ENCODE measurements at places on chromosomes 6 and 20. TPM values are rescaled to one million over a fixed set of nuclear protein-coding genes. Genes with fewer than 3 reads are reported as not detected.

MED23 gene
- total RNA-seq, result 42.4 TPM

VGLL2 gene
- 18.4 TPM for total RNA-seq

PGM3 gene
- total RNA-seq, result 40.6 TPM

WFDC5 gene
- not detected for total RNA-seq

DEFB118 gene
- total RNA-seq, result not detected

KCNK5 gene
- 6.1 TPM for total RNA-seq

IPCEF1 gene
- 1.0 TPM for total RNA-seq

BPIFB1 gene
- 158 TPM for total RNA-seq

LEMD2 gene
- total RNA-seq, result 37.5 TPM

EPPIN gene
- not detected for total RNA-seq

GRCh38 chr20:21381619-21382018 lies 15.7 kb downstream of the NKX2-4 start:
- no peak for DNase-seq

- peak; percentile 69 for DNase-seq
Measured at GRCh38 chr6:39865011-39865888, 69.0 kb downstream of the MOCS1 start.

- no peak for DNase-seq
Measured at GRCh38 chr6:47162793-47163192, 120.7 kb upstream of the ADGRF1 start.

DNA sequence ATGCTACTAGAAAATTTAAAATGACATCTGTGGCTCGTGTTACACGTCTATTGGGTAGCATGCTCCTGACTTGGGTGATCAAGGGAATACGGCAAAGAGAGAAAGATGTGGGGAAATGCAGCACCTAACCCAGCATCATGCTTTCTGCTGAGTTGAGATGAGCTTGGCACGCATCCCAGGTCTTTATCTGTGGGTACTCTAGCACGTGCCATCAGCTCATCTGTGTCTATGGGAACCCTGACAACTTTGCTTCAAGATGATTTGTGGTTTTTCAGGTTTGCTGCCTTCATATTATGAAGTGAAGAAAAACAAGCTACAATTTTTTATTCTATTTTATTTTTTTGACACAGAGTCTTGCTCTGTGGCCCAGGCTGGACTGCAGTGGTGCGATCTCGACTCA lies 21.0 kb downstream of the RNASET2 start:
- DNase-seq, result no peak

DNA sequence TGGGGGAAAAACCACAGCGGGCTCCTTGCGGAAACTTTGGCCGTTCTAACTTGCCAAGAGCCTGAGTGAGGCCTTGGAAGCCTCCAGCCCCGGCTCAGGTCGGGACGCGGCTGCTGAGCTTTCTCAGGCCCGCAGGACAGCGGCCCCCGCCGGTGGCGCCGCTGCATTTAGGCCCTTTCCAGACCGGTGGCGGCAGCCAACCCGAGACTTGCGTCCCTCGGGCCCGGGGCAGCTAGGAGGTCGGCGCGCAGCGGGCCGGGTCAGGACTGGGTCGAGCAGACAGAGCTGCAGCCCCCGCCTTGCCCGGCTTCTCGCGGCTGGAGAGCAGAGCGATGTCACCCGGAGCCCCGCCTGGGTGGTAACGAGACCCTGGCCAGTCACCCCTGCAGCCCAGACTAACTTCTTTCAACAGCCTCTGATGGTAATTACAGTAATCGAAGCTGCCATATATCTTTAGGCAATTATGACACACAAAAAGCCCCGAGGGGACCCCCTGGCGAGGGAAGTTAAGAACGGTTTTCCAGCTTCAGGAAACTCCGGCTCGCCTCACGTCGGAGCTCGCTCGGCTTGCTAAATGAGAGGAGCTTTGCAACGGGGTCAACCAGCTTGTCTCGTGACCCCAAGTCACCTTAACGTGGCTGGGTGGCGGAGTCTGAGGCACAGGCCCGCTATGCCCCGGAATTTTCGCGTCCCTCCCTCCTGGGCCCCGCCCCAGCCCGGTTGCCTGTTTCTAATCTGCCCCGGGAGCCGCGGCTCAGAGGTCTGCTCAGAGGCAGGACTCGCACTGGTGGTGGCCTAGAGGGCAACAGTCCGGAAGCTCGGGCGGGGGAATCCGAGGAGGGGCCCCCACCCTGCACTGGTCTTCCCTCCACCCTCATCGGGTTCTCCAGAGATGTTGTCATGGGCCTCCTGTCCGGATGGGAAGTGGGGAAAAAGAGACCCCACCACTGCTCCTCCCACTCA lies 3.0 kb downstream of the NR2E1 start:
- peak; percentile 48 for DNase-seq

- no peak for DNase-seq
Measured at GRCh38 chr6:13911337-13911736, 13.4 kb upstream of the RNF182 start.

DNA sequence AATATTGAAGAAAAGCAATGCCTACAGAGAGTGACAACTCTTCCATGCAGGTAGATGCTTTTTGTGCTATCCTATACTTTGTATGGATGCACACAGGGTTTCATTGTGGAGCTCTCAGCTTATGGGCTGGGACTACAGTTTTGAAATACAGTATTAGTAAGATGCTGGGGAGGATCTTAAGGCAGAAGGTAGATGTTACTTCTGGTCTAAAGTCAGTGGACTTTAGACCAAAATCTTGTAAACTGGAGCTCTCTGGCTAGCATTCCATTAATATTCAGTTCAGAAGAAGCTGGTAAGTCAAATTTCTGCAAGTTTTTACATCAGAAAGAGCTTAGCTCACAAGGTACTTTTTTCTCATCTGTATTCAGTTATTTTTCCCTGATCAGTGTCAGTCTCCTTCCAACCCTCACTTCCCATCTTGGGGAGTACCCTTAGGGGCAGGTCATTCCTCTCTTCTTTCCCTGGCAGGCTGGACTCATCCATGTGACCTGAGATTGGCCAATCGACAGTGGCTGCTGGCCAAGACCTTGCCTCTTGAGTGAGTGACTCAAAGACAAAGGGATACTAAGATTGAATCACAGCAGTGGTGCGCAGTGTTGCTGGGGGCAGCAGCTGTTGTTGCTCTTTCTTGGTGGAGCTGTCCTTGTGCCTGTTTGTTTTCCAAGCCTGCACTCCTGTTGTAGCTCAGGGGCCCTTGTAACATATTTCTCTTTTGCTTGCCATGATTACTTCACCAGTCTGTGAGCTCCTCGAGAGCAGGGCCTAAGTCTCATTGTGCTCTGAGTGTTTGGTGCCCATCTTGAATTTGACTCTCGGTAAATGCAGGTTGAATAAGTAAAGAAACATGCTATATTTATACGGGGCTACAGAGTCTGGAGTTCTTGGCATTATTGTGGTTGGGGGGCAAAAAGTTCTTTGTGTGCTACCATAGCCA lies 2.8 kb upstream of the PHF20 start:
- DNase-seq, result peak; percentile 90

GRCh38 chr6:23308166-23308565 lies 738.8 kb downstream of the HDGFL1 start:
- no peak for DNase-seq

- no peak for DNase-seq
Measured at GRCh38 chr6:89669002-89669401, 30.5 kb upstream of the LYRM2 start.

DNA sequence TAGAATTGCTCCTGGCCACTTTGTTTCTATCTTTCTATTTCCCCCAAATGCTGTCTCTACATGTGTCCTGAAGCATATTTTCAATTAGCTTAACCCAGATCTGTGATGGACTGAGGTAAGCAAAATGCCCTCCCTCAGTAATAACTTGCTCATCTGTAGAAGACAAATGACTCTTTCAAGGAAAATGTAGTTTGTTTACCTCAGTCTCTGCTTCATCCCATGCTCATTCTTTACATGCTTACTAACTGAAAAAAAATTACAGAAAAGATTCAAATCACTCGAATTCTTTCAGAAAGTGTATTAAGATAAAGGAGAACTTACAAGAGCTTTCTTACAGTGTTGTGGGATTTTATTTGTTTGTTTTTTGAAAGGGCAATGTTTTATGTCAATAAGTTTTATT lies 531.1 kb downstream of the LMBRD1 start:
- no peak for DNase-seq

GRCh38 chr20:39266989-39267388 lies 304.8 kb downstream of the DHX35 start:
- DNase-seq, result no peak

DNA sequence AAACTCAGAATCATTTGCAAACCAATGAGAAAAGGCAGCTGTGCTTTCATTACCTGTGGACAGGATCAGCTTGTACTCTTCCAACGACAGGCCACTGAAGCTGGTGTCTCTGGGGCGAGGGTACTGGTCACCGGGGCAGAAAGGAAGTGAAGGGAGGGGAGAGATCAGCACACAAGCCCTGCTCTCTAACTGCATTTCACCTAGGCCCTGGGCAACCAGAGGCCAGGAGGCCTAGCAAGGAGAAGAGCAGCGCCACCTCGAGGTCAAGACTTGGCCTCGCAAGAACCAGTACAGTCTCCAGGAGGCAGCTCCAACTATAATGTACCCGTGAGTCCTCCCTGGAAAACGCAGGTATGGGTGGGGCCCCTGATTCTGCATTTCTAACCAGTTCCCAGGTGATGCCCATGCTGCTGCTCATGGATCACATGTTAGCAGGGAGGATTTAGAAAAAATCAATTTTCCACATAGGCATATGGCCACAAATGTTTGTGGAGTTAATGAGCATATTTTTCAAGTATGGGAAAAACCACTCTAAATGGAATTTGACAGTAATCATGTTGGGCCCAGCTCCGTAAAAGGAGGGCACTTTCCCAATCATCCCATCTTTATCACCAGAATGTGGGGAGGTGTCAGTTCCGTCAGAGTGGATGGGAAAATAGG lies 11.0 kb downstream of the UQCC2 start:
- peak; percentile 82 for DNase-seq

DNA sequence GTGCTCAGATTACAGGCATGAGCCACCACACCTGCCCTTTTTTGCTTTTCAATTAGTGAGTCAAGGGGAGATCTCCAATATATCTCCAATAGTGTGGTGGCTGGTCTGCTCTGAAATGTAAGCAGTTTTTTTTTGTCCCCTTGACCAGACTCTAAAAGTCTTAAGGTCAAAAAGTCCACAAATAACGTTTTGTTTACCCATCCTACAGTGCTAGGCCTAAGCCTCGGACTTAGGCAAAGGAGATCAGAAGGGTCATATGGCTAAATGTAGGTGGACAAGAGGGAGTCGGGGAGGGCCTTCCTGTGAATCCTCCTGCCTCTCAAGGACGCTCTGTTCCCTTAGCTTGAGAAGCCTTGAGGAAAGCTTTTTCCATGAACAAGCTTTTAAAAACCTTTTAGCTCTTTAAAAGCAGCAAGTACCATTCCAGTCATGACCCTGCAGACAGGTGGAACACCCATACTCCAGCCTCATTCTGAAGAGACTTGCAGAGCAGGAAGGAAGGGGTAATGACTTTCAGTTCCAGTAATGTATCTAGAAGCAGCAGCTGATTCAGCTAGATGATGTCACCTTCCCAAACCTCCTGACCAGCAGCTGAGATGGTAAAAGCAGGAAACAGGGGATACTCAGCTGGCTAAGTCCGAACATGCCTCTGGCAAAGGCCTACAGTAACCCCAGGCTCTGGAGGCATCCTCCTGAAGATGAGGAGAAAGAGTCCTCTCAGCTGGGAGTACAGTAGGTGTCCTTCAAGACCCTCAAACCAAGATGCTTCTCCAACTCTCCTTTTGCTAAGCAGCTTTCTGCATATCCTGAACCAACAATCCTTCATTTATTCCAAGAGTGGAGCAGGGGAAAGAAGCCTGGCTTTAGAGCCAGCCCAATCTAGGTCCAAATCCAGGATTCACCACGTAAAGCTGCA lies 23.6 kb downstream of the BCL2L1 start:
- peak; percentile 86 for DNase-seq

GRCh38 chr20:39706184-39706663 lies 744.1 kb downstream of the DHX35 start:
- DNase-seq, result peak; percentile 91

- no peak for DNase-seq
Measured at GRCh38 chr6:104656235-104656634, 203.5 kb downstream of the HACE1 start.

GRCh38 chr6:72424476-72424875 lies 197.4 kb upstream of the KCNQ5 start:
- DNase-seq, result no peak

DNA sequence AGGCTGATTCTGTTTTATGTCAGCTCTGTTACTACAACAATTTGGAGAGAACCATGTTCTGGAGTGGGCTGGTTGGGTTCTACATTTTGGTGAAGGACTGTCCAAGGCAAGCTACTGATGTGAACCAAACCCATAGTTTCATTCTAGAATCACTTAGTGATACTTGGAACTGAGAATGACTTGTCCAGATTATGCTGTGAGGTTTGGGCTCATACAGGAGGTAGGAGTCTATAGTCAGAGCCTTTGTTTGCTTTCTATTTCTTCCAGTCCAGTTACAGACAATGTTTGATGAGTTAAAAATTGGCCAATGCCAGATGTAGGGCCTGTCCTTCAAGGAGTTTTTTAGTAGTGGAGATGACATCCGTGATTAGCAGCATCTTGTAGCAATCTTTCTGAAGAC lies 97.9 kb downstream of the LRRC1 start:
- DNase-seq, result no peak

- DNase-seq, result peak; percentile 7
Measured at GRCh38 chr6:163085861-163086623, 328.5 kb upstream of the QKI start.

GRCh38 chr6:137283940-137284810 lies 65.0 kb upstream of the IFNGR1 start:
- no peak for DNase-seq

DNA sequence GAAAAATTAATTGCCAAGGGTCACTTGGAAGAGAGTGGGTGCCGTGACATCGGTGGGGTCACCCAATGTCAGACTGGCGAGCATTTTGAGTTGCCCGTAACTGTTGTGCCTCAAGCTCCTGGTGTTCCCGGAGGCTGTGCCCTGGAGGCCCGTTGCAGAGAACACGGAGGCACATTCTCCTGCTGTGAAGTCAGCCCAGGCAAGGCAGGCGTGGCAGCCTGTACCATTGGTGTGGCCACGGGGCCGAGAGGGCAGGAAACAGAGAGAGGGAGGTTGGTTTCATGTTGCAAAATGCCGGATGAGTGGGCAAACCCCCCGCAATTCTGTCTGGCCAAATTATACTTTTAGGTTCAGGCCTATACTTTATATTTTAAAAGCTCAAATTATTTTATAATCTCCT lies 81.2 kb downstream of the THBS2 start:
- peak; percentile 43 for DNase-seq

- DNase-seq, result no peak
Measured at GRCh38 chr6:7180751-7181150, 73.0 kb downstream of the RREB1 start.

DNA sequence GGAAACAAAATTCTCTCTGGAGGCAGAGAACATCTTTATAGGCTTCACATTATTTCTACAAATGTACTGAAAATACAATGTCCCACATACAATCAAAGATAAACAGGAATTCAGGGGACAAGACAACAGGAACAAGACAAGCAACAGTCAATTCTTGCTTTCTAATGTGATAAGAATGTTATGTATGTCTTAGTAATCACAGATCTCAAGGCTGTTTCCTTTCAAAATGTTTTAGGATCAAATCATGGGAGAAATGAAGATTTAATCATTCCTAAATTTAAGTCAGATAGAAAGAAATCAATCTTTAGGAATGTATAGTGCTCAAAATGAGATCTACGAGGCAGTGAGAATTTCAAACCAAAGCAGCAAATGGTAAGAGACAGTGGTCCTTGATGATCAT lies 32.1 kb downstream of the NEDD9 start:
- DNase-seq, result no peak
